ENCODE measurements at places on chromosomes 3 and 15.

GRCh38 chr3:143078883-143079282 is 40.7 kb upstream of the CHST2 start:
- DNase-seq = peak; percentile 50

DNA sequence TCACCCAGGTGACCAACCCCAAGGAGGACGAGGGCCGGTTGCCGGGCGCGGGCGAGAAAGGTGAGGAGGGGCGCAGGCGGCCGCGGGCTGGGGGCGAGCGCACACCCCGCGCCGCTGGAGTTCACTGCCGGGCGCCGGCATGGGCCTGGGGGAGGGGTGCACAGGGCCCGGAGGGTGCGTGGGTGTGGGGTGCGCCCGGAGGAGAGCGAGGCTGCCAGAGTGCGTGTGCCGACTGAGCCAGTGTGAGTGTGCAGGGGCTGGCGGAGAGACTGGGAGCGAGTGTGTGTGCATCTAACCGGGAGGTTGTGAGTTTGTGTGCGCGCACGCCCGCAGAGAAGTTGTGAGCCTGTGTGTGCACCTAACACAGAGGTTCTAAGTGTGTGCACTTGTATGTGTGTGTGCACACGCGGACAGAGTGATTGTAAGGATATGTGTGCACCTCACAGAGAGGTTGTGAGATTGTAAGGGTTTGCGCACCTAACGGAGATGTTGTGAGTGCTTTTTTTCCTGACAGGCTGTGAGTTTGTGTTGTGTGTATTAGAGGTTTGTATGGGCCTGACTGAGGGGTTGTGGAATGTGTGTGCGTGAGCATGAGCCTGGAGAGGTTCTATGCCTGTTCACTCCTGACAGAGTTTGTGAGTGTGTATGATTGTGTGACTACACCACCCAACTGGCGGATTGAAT is 681 bp downstream of the CTDSPL start:
- peak; percentile 57 for DNase-seq

DNA sequence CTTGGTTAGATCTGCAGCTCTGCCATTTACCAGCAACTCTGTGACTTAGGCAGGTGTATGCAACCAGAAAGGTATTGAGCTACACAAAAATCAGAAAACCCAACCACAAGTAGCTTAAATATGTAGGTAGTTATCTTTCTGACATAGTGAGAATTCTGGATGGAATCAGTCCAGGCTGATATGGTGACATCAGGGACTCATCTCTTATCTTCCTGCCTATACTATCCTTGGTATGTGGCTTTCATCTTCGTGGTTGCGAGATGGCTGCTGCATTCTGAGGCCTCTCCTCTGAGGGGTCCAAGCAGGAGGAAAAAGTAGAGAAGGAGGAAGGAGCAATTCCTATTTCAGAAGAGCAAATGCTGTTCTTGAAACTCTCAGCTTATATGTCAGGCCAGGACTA is 40.0 kb downstream of the CTDSPL start:
- DNase-seq = no peak

- DNase-seq = no peak
Observed at GRCh38 chr3:105162448-105162847, 204.3 kb upstream of the ALCAM start.

DNA sequence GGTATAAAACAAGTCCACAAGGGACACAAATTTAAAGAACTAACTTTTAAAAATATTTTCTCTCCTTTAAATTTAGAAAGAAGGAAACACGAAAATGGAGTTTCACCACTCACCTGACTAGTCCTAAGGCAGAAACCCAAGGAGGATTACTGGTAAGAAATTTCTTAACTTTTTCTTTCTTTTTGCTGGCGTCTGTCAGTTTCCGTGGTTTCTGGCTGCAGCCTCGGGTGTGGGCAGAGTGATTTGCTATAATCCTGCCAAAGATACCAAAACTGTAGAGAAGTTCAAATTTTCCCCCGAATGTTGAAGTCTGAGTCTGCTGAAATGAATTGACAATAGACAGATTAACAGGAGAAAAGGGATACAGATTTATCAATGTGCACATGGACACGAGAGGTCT is 843.6 kb upstream of the ALCAM start:
- no peak for DNase-seq

GRCh38 chr15:90227816-90228772 is 5.6 kb downstream of the CIB1 start:
- DNase-seq = no peak

GRCh38 chr15:45914425-45914824 is 279.6 kb downstream of the SQOR start:
- no peak for DNase-seq

GRCh38 chr3:166526881-166527280 is 689.7 kb upstream of the BCHE start:
- peak; percentile 0 for DNase-seq

DNA sequence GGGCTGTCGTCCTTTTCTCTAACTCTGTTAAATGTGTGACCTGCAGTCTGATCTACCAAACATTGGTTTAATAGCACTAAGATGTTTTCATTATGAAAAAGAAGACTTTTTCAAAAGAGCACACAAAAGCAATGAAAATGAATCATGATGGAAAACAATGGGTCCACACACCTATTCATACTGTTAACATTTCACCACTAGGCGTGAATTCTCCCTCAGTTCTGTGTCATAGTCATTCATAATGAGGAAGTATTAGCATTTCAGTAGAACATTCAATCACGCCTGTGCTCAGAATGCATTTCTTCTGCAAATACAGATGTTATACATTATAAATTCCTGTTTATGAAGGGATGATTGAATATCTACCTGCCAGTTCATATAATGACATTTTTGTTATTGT is 35.9 kb downstream of the EIF4E3 start:
- no peak for DNase-seq

GRCh38 chr3:126926684-126927400 is 56.1 kb upstream of the PLXNA1 start:
- peak; percentile 75 for DNase-seq

DNA sequence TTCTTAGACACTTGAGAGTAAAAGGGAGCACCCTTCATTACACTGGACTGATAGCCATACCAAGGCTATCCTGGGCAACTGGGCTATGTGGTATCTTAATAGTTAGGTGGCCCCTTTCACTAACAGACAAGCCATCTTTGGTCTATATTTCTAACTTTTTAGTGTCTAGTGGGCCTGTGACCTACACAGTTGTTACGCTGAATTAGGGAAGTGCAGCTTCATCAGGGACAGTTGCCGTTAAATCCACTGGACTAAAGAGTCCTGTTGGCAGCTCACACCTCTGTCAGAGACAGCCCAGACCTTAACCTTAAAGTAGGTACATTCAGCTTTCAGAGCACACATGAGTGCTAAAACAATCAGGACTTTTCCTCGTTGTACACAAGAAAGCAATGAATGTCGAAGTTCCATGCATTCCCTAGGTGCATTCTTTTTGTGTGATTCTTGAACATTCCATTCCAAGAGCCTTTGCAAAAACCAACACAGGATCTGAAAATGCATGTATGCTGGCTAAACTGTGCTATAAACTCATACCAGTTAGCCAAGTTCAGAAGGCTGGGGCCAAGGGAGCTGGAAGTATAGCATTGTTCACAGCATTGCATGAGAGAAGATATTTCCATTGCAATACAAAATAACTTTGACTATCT is 230.2 kb upstream of the EIF1B start:
- DNase-seq = peak; percentile 94

- peak; percentile 33 for DNase-seq
Observed at GRCh38 chr3:70889162-70890019, 577.0 kb upstream of the MDFIC2 start.

- no peak for DNase-seq
Observed at GRCh38 chr3:136949708-136950107, 8.1 kb upstream of the IL20RB start.

DNA sequence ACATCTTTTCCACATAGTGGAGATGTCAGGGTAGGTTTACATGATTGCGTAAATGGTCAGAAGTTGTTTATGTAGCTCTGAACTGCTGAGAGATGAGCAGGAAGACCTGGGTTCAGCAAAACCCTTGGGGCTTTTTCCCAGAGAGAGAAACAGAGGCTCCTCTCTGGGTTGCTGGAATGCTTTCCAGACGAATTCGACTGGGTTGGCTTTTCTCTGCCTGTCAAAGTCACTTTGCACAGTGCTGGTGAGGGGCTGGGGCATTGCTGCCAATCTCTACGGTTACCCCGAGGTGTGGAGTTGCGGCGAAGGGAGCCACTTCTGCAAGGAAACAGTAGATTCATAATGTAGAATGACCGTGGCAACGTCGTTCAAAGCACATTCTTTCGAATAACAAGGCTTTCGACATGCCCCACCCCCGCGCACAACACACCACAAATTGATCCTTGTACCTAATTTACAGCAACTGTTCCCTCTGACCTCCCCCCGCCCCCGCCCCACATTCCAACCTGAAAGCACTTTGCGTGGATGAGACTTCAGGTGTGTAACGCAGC is 950 bp upstream of the CNTN4 start:
- no peak for DNase-seq

- no peak for DNase-seq
Observed at GRCh38 chr3:12869035-12869621, 27.8 kb upstream of the RPL32 start.

DNA sequence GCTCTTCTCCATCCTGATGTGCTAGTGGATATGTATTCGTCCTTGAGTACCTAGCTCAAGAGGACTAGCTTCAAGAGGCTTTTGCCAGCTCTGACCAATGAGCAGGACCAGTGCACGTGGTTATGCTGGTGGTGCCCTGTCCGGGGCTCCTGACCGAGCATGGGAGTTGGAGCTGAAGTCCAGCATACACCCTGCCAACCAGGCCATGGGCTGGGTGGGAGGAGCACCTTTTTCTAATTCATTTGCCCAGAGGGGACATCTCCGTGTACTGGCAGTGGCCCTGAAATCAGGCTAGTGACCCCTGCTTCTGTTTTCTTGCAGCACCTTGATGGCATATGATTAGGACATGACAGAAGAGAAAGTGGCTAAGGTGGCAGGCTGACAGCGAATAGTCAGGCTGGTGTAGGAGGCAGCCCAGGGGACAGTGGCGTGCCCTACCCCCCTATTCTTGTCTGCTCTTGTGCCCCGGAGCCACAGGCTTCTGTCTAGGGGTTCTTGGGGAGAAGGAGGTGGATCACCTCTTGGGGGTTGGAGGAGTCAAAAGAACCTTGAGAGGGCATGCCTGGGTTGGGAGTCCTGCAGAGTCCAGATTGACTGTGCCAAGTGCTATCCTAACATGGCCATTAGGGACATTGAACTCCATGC is 16.5 kb downstream of the PODXL2 start:
- DNase-seq = no peak

DNA sequence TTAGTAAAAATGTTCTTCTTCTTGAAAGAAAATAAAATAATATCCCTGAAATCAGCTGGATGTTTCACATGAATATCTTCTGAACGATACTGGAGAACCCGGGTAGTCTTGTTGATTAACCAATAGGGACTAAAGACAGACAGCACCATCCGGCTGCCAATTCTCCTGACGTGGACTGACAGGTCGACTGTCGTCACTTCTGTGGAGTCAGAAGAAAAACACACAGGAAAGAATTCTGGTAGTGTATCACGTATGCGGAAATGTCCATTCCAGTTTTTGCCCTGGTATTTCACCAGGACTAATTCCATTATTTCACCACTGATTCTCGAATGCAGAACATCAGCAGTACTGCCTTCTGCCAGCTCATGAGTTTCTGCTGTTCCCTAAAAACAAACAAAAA is 144.6 kb downstream of the VPS13C start:
- DNase-seq = no peak

DNA sequence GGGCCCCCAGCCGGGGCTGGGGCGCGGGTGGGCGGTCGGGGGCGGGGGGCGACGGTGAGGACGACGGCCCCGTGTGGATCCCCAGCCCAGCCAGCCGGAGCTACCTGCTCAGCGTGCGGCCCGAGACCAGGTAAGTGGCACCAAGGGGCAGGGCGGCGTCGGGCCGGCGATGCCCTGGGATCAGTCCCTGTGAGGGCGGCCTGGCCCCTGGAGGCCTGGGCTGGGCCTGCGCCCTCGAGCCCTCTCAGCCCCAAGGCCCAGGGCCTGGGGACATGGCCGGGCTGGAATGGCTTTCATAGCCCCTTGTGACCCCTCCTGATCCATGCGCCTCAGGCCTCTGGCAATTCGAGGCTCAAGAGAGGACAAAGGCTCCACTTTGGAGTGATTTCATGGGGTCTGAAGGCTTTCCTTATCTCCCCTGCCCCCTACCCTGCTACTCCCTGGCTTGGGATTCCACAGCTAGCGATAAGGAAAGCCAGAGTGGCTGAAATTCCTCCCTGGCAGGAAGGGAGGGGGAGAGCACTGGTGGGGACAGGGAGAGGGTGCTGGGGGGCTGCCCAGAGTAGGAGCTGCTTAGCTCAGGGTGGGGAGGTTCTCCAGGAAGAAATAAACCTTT is 418 bp downstream of the ALPK3 start:
- DNase-seq = no peak

- DNase-seq = no peak
Observed at GRCh38 chr3:71048948-71049347, 534.6 kb downstream of the FOXP1 start.

DNA sequence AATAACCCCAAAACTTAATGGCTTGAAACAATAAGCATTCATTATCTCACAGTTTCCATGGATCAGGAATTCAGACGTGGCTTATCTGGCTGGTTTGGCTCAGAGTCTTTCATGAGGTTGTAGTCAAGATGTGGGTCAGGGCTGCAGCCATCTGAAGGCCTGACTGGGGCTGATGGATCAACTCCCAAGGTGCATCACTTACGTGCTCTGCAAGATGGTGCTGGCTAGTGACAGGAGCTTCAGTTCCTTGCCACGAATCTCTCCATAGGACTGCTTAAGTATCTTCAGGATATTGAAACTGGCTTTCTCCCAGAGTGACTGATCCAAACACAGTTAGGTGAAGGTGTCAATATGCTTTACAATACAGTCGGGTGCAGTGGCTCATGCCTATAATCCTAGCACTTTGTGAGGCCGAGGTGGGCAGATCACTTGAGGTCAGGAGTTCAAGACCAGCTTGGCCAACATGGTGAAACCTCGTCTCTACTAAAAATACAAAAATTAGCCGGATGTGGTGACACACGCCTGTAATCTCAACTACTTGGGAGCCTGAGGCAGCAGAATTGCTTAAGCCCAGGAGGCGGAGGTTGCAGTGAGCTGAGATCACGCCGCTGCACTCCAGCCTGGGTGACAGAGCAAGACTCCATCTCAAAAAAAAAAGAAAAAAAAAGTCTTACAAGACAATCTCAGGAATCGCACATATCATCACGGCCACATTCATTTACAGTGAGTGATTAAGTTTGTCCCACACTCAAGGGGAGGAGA is 28.5 kb upstream of the PTPRG start:
- no peak for DNase-seq
